Erythroblast (primary cell): ENCODE measurements at places on chromosomes 11 and 22.
A peak's percentile ranks its signal among the peaks of the same experiment; 100 is the strongest.

- DNase-seq = peak; percentile 43
Measured at GRCh38 chr11:2194877-2195755, 23.5 kb upstream of the TH start.

- DNase-seq = no peak
Measured at GRCh38 chr11:64746486-64746885, 2.5 kb upstream of the RASGRP2 start.

- no peak for DNase-seq
Measured at GRCh38 chr22:20131597-20131858, at the start of gene ZDHHC8. TSS of gene ZDHHC8 (plus strand) at chr22:20131804. CDS start at chr22:20131948, 144 bp downstream.

DNA sequence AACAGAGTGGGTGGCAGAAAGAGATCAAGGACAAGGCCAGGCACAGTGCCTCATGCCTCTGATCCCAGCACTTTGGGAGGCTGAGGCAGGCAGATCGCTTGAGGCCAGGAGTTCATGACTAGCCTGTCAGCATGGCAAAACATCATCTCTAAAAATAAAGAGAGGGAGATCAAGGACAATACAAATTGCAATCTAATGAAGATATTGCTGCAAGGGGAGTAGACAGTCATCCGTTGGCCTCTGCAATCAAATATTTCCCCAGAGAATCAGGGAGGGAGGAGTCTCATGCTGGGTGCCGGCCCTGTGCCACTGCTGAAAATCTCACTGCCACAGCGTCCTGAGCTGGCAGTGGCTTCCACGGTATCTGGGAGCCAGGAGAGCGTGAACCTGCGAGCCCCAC, 19.4 kb upstream of the IL17RA start:
- no peak for DNase-seq

- DNase-seq = peak; percentile 23
Measured at GRCh38 chr11:122695076-122695615, 39.6 kb downstream of the UBASH3B start.

DNA sequence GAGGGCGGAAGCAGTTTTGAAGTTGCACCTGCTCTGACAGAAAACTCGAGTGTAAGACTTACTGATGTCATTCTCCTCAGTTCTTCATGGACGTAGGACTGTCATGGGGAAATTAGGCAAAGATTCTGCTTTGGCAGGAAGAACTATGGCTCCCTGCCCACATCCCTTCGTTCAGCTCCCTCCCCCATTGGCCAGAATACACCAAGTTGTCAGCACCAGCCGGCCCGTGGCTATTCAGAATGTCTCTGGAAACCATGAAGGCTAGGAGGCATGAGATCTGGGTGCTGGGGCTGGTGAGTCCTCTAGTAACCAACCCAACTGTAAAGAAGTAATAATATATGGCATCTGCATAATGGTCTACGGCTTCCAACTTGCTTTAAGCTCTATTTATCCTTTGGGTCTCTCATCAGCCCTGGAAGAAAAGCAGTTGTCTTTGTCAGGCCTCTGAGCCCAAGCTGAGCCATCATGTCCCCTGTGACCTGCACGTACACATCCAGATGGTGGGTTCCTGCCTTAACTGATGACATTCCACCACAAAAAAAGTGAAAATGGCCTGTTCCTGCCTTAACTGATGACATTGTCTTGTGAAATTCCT, 74.1 kb downstream of the PIWIL4 start:
- no peak for DNase-seq

DNA sequence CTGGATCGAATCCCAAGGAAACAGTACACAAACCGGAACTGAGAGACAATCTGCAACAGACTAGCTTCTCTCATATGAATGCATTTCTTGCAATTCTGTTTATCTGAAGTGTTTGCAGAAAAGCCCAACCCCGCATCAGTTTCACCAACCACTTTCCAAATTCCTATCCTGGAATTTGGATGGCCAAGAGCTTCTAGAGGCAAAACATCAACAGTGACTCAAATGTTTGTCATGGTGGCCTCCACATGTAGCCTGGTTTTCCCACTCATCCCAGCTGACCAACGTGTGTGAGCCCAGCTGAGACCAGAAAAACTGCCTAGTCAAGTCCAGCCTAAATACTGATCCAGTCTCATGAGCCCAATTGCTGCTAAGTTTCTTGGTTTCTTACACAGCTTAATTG, 8.3 kb upstream of the MIEF1 start:
- DNase-seq = no peak

- no peak for DNase-seq
Measured at GRCh38 chr11:35334385-35335090, 84.8 kb downstream of the SLC1A2 start.

- DNase-seq = peak; percentile 82
Measured at GRCh38 chr22:35648066-35649025, at the start of gene APOL6. TSS of gene APOL6 (plus strand) at chr22:35648446. CDS start at chr22:35656426, 7,980 bp downstream.

- no peak for DNase-seq
Measured at GRCh38 chr11:13207270-13207664, 70.3 kb upstream of the BMAL1 start.

DNA sequence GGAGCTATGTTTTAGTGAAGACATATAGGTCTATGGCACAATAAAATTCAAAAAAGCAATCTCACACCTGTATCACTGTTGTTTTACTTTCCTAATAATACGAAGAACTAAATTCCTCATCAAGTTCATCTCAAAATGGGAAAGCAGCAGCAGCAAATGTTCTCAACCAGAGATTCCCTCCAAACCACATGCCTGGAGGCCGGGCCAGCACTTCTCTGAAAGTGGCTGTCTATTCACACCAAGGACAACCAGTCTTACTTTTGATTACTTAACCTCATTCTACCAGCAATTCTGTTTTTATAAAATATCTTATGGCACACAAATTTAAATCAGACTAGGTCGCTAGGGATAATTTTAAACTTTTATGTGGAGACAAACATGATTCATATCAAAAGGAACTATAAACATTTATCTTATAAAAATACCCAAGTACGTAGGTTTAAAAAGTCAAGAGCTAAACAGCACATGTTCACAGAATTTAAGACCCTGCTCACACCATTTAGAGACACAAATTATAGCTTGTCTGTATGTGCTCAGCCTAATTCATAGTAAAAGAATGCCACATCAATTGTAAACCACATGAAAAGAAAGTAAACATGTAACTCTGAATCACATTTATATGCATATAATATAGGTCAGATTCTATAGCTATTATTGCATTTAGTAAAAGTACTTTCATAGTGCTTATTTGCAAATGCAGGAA, 46.1 kb downstream of the RRAS2 start:
- DNase-seq = no peak

- DNase-seq = no peak
Measured at GRCh38 chr11:44178381-44178780, 82.9 kb downstream of the EXT2 start.

- no peak for DNase-seq
Measured at GRCh38 chr11:26087120-26087935, 244.6 kb upstream of the ANO3 start.

DNA sequence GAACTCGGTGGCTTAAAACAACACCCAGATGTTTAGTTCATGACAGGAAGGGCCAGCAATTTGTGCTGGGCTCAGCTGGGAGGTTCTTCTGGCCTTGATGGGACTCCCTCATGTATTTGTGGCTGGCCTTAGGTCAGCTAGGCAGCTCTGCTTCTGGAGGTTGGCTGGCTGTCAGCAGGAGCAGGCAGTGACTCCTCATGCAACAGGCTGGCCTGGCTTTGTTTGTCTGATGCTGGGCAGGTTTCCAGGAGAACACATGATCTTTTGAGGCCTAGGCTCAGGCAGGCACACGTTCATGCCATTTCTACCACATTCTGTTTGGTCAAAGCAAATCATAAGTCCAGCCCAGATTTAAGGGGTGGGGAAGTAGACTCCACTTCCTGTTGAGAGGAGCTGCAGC, 571.2 kb downstream of the TBC1D22A start:
- no peak for DNase-seq

DNA sequence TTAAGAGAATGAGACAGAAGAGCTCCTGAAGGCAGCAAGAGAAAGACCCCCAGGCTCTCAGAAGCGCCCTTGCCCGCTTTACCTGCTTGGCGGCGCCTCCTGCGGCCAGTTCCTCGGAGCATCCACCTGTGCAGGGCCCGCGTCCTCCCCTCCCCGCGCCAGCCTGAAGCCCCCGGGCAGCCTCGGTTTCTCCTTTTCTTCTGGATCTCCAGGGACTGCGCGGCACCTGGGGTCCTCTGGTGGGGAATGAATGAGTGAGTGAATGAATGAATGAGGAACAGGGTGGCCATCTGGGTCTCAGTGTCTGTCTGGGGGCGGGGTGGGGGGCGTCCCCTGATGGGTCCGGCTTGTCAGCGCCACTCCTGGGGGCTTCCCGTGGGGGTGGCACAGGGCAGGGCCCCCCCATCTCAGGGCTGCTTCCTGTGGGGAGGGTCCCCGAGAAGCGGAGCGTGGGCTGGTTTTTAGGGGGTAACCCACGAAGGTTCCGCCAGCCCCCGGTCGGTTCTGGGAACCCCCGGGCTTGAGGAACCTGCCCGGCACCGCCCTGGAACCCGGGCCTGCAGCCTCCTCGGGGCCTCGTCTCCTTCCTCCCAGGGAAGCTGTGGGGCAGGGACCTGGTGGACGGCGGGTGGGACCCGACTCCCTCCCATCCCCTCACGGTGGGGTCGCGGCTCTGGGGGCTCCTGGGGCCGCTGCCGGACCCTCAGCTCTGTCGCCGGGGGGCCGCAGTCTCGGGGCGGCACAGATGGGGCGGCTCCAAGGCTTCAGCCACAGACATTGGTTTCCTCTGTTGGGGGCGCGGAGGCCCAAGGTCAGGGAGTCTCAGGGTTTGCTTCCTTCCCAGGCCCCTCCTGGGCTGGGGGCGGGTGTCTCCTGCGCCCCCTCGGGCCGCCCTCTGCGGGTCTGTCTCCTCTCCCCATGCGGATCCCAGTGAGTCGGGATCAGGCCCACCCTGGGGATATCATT, 8.3 kb upstream of the KRTAP5-7 start:
- no peak for DNase-seq

DNA sequence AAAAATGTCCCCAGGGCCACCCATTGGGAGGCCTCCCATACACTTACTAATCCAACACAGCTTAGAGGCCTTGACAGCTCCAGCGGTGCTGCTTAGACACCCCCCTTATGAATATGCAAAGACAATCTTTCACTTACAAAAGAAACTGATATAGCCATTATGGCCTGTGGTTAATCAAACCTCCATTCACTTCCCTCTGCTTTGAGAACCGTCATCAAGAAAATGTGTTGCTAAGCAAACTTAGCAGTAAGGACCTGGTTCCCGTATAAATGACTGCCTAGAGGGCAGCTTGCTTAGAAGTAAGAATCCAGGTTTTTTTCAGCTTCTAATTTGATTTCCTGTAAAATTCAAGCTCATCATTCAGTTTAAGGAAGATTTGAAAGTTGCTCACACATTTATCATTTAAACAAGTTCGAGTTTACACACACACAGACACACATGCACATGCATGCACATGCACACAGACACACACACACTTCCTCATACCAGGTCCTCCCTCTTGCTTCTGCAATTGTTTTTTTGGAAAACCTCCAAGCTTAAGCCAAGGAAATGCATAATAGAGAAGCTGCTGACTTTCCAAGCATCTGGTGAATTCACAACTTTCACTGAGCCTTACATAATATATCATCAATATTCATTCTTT, 137.7 kb upstream of the BLID start:
- no peak for DNase-seq

- no peak for DNase-seq
Measured at GRCh38 chr11:82557274-82557673, 176.4 kb downstream of the FAM181B start.

- peak; percentile 89 for DNase-seq
Measured at GRCh38 chr11:67277231-67277961, 11.1 kb downstream of the GRK2 start.

- no peak for DNase-seq
Measured at GRCh38 chr22:45285263-45286058, 712 bp downstream of the UPK3A start.

- no peak for DNase-seq
Measured at GRCh38 chr11:69022260-69022659, 9.2 kb upstream of the MRGPRF start.

- DNase-seq = no peak
Measured at GRCh38 chr11:62548545-62549335, 2.1 kb upstream of the AHNAK start.

DNA sequence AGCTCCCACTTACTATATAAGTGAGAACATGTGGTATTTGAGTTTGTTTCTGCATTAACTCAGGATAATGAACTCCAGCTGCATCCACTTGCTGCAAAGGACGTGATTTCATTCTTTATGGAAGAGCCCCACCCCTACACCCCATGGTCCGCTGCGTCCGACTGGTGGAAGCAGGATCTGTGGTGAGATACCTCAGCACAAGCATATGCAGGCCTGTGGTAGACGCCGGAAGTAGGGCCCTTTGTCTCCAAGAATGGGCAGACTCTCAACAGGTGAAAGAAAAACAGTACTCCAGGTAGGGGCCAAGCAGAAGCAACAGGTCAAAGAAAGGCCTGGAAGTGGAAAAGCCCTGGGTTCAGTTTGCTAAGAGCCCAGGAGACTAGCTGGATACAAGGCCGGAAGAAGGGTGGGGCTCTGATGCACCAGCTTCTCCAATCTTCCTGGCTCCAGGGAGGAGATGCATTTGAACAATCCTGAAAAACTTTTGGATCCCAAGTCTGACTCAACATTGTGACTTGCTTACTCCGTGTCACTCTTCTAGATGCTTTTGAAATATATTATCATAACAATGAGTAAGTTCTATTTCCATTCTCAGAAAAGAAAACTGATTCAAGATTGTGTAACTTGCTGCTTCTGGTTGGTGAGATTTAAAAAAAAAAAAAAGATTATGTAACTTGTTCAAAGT, 30.4 kb downstream of the NEAT1 start:
- no peak for DNase-seq

DNA sequence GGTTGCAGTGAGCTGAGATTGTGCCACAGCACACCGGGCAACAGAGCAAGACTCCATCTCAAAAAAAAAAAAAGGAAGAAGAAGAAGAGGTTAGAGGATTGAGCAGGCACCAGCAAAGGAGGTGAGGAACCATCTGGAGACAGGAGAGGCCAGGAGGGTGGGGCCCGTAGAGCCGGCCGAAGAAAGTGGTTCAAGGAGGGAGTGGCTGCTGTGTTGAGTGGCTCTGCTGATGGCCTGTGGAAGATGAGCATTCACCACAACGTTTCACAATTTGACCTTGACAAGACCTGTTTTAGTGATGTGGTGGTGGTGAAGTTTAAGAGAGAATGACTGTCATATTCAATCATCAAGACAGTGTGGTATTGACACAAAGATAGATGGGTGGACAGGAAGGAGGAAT, 6.8 kb upstream of the CTSD start:
- DNase-seq = no peak
